Fibroblast of the aortic adventitia (primary cell): ENCODE measurements at places on chromosomes 4 and X. TPM values are rescaled to one million over a fixed set of nuclear protein-coding genes. Genes with fewer than 3 reads are reported as not detected.

The DSPP gene
- not detected in 2 replicates for total RNA-seq

The VCX3B gene
- total RNA-seq, result not detected in 2 replicates

The PLAC8 gene
- total RNA-seq, result 0.36 and 1.1 TPM in 2 replicates

The ADRA2C gene
- 0.49 TPM in 1 of 2 replicates, not detected in the other for total RNA-seq

The FAM9B gene
- not detected in 2 replicates for total RNA-seq

The ERCC6L gene
- 9.9 TPM in 1 of 2 replicates, not detected in the other for total RNA-seq

The LRRC66 gene
- 0.81 TPM in 1 of 2 replicates, not detected in the other for total RNA-seq

The AGTR2 gene
- not detected in 2 replicates for total RNA-seq

The AMTN gene
- total RNA-seq, result not detected in 2 replicates
